AG20443 (cell line): ENCODE measurements at places on chromosomes 12 and 14.
A peak's percentile ranks its signal among the peaks of the same experiment; 100 is the strongest.

- no peak for DNase-seq
These were observed 283.1 kb downstream of the TMEM117 start for GRCh38 chr12:44118946-44119345.

GRCh38 chr12:131260954-131261353 is 307.2 kb downstream of the ADGRD1 start:
- DNase-seq: no peak

GRCh38 chr12:53443955-53444354 is 2.4 kb downstream of the PRR13 start:
- DNase-seq: no peak

- no peak for DNase-seq
These were observed 63.4 kb upstream of the NCOR2 start for GRCh38 chr12:124630791-124631313.

DNA sequence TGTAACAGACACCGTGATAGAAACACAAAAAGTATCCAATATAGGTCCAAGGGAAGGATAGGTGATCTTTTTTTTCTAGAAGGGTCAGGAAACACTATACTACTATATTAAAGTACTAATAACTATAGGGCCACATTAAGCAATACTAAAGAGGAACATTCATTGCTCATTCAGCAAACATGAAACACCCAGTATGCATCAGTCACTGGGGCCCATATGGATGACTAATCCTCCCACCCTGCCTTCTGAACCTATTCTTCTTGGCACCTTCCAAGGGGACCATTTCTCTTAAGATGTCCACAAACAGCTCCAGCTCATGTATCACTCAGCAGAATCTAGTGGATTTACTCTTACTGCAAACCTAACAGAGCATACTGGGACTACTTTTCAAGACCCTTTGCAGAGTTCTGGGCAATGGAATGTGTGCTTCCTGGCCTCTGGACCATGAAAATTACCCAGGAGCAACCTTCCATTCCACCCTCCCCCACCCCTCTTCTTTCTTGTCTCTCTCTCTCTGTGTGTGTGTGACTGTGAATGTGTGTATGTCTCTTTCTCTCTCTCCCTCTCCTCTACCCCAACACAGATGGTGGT is 187.9 kb downstream of the EPS8 start:
- peak; percentile 16 for DNase-seq

- DNase-seq: no peak
These were observed 18.0 kb upstream of the PLEKHG3 start for GRCh38 chr14:64686282-64686615.

GRCh38 chr12:132522592-132523380 is 32.8 kb downstream of the FBRSL1 start:
- DNase-seq: no peak

GRCh38 chr14:101178184-101179072 is 274.9 kb upstream of the RTL1 start:
- no peak for DNase-seq

- DNase-seq: peak; percentile 14
These were observed 161.6 kb downstream of the PLCZ1 start for GRCh38 chr12:18576104-18576626.

DNA sequence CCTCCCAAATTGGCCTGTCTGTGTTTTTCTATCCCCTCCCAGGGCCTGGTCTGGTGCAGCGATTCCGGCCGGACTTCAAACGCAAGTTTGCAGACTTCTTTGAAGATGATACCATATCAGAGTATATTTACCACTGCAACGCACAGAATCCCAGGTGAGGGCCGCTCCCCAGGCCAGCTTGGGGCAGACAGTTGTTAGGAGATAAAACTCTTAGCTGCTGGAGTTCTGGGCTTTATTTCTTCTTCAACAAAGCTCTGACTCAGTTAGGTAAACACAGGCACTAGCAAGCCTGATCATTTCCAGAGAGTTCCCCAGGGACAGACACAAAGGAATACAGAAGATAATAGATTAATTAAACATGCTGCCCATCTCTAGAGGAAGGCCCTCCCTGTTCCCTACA is 8.3 kb downstream of the ABHD4 start:
- no peak for DNase-seq

DNA sequence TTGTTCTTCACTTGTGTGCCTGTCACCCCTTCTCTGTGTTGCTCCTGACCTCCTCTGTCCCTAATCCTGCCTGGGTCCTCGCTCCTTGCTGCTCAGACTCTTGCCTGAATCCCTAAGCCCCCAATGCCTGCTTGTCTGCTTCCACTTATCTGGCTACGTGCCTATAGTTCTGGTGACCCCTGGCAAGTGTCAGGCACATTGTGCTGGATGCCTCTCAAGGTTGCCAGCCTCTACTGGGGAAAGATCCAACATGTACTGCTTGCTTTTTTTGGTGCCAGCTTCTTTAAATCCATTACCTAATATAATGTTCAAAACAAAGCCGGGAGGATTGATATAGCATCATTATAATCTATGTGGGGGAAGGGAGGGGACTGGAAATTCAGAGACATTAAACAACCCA is 448.0 kb upstream of the CCDC196 start:
- no peak for DNase-seq

DNA sequence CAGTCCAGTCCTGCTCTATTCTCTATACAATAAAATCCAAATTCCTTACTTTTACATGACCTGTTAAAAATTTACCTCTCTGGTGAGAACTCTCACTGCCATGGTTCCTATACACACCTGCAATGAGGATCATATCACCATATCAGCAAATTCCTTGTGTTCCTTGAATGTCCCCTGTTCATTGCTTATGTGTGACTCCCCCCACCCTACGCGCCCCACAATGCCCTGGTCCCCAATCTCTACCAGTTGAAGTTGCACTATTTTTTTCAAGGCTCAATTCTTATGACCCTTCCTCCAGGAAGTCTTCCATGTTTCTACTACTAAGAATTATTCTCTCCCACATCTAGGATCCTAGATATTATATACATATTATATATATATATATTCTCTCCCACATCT is 82.2 kb upstream of the NEDD1 start:
- DNase-seq: no peak

DNA sequence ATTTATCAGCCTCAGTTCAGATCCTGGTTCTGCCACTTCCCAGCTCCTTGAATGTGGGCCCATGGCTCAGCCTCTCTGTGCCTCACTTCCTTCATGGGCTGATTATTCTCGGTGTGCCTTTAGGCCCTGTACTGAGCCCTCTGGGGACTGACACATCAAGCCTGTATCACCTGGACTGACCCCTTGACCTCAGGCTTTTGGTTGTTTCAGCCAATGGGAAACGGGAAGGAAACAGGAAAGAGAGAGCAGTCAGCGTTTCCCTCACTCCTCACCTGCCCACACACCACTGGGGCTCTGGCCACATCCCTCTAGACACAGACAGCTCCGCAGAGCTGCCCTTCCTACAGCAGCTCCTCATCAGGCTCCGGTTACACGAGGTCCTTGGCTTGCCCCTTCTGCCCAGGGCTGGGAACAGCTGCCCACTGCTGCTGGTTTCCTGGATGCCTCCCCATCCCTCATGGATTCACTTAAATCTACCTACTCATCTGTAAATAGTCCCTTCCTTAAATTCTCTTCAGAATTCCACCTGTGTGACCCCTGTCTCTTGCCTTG is 37.0 kb upstream of the ITPR2 start:
- DNase-seq: no peak

GRCh38 chr12:47867495-47867941 is 37.3 kb downstream of the VDR start:
- peak; percentile 89 for DNase-seq

GRCh38 chr12:6078398-6079096 is 45.9 kb downstream of the VWF start:
- DNase-seq: no peak

DNA sequence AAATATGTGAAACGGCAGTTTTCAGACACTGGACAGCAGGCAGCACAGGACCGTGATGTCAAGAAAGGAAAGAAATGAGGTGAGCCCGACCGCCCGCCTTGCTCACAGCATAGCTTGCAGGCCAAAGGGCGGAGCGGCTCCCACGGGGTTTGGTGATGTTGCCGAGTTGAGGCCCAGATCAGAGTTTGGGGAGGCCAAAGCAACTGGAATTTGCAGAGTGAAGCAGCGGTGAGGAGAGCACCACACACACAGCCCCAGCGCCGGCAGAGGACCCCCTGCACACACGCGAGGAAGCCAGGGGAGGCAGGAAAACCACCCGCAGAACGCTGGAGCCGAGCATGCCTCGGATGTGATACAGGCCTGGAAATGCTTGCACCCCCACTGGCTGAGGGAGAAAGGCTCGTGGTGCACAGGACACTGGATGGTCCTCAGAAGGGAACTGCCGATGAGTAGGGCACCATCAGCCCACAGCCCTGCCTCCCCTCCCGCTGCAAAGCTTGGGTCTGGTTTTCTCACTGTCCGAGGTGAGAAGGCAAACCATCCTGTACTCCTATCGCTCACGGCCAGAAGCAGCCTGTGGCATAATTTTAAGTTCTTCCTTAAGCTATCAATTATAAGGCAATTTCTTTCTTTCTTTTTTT is 25.7 kb upstream of the PLD4 start:
- DNase-seq: no peak

DNA sequence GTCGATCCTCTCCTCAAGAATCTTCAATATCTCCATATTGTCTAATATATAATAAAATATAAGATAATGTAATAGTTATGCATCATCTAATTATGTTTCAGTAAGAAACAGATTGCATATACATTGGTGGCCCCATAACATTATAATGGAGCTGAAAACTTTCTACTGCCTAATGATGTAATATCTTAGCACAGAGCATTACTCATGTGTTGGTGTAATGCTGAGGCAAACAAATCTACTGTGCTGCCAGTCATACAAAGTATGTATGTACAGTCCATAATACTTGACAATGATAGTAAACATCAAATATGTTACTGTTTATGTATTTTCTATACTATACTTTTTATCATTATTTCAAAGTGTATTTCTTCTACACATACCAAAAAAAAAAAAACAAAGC is 128.7 kb downstream of the CPNE8 start:
- DNase-seq: no peak

- DNase-seq: no peak
These were observed 29.6 kb downstream of the PRDM4 start for GRCh38 chr12:107731366-107731765.

GRCh38 chr12:68106160-68106559 is 53.4 kb downstream of the IFNG start:
- DNase-seq: peak; percentile 40

- DNase-seq: no peak
These were observed 60.6 kb downstream of the FBXL14 start for GRCh38 chr12:1533602-1534304.

DNA sequence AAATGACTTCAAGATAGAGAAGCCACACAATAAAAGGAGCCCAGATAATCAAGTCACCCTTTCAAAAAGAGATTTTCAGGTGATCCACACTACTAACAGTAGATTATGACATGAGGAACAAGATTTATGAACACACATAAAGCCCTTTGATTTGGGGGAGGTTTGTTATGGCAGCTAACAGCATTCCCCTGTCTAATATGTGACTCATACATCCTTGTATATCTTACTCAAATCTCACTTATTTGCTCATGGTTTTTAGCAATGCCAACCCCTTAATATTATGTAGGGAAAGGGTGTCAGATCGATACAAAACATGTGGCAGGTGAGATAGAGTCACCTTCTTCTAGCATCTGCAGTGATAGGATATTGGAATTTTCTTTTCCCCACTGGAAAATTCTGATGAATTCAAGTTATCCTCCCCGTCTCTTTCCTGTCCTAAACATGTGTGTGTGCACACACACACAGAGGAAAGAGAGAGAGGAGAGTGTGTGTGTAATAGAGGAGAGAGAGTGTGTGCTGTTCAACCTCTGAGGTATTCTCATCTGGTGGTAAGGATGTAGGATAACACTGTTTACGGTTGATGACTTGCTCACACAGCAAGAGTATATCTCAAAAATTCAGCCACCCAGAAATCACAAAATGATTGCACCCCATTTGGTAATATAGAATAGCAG is 319.9 kb downstream of the KCNC2 start:
- no peak for DNase-seq

DNA sequence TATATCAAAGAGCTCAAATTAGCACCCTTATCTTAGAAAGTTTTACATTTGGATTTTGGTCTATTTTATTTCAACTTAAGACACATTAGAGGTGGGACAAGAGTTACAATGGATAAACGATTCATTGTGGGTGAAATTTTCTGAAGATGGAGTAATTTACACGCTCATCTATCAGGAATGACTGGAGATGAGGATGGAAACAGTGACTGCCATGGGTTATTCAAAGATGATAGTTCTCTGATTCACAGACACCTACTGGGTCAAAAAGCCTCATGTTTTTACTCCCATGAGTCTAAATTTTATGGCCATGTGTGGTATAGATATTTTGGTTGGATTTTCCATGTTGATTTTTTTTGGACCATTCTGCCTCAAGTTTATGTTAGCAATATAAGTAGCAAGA is 22.1 kb downstream of the SAMD4A start:
- DNase-seq: peak; percentile 32

DNA sequence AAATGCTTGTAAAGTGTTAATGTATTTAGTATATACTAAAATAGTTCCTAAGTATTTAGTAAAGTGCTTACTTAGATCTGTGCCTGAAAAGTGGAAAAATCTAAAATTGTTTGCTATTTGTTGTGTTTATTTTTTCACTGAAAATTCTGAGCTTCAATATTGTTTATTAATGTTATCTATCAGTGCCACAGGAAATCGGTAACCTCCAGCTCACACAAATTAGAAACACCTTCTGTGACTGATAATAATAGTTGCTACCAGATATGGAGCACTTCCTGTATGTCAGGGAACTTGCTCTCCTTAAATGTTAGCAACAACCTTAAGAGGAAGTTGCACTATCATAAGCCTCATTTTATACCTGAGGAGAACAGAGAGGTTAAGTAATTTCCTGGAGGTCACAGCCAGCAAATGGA is 723 bp upstream of the LRP10 start:
- DNase-seq: no peak

- peak; percentile 20 for DNase-seq
These were observed 287.5 kb downstream of the DUSP6 start for GRCh38 chr12:89064780-89065179.

- no peak for DNase-seq
These were observed 378.0 kb downstream of the TMEM121 start for GRCh38 chr14:105904379-105904778.

DNA sequence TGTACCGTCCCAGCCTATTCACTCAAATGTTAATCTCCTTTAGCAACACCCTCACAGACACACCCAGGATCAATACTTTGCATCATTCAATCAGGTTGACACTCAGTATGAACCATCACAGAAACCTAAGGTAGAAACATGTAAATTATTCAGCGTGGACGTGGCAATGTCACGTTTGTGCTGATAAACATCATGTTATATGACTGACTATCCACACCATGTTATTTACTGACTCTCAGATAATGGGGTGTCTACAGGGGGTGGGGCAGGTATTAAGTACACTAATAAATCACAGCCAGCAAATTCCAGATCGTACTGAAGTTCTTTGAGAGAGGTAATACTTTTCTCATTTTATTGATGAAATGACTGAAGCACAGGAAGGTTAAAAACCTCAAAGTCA is 280.0 kb downstream of the C12orf75 start:
- DNase-seq: no peak
